HT1080 (cell line): ENCODE measurements at places on chromosomes 2 and 18. TPM values are rescaled to one million over a fixed set of nuclear protein-coding genes. Genes with fewer than 3 reads are reported as not detected.

- DNase-seq, result no peak
Measured at GRCh38 chr2:99495115-99495860, 5.5 kb upstream of the REV1 start.

GRCh38 chr2:205738117-205738968, 56.0 kb downstream of the NRP2 start:
- no peak for DNase-seq

GRCh38 chr18:56873441-56874140, 222.4 kb downstream of the WDR7 start:
- DNase-seq, result no peak

Gene CHST10
- 18.0 and 18.7 TPM in 2 replicates for total RNA-seq

DNA sequence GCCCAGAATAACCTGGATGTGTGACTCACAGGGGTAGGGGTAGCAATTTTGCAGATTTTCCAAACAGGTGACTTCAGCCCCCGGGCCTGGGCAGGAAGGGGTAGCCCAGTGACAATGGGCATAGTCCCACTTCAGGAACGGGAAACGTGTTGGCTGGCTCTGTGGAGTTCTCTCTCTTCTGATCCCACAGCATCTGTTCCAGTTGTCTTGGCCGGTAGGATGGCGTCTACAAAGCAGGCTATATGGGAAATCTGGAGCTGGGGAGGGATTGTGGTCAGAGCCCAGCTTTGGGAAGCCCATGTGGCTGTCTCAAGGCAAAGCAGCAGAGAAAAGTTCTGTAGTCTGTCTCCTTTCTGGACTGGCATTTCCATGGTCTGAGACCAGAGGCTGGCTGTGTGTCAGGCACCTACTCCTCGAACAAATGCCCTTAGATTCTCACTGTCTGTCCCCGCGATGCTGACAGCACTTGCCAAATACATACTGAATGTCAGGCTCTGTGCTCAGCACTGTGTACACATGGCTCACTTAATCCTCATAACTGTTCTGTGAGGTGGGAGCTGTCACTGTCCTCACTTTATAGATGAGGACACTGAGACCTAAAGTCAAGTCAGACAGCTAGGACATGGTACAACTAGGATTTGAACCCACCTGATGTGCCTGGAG, 17.9 kb upstream of the TMEM214 start:
- no peak for DNase-seq

GRCh38 chr2:189362283-189362682, 79.0 kb upstream of the WDR75 start:
- no peak for DNase-seq

Gene RAB6D
- not detected in 2 replicates for total RNA-seq

GRCh38 chr18:58394602-58395425, 234.1 kb downstream of the ALPK2 start:
- DNase-seq, result no peak

- DNase-seq, result no peak
Measured at GRCh38 chr2:88165332-88166003, 4.7 kb upstream of the THNSL2 start.

DNA sequence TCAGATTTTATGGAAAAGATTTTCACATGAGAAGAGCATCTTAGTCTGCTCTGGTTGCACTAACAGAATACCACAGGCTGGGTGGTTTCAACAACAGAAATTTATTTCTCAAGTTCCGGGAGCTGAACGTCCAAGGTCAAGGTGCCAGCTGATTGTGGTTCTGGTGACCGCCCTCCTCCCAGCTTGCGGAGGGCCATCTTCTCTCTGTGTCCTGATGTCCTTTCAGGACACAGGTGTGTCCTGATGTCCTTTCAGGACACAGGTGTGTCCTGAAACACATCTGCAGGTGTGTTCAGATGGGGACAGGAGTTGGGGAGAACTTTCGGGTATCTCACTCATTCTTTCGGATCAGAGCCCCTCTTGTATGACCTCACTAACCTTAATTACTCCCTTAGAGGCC, 374.9 kb downstream of the SOX11 start:
- DNase-seq, result no peak

GRCh38 chr2:20175267-20175666, 49.7 kb downstream of the SDC1 start:
- DNase-seq, result no peak

GRCh38 chr2:100407073-100407472, 10.4 kb downstream of the CHST10 start:
- no peak for DNase-seq

Gene EML6
- total RNA-seq, result 1.6 and 1.8 TPM in 2 replicates

GRCh38 chr2:31253356-31254131, 19.6 kb downstream of the EHD3 start:
- DNase-seq, result peak; percentile 20

GRCh38 chr18:79765491-79766245, 32.1 kb upstream of the KCNG2 start:
- no peak for DNase-seq

- no peak for DNase-seq
Measured at GRCh38 chr2:136727973-136728699, 37.2 kb upstream of the THSD7B start.

Gene SP140
- total RNA-seq, result 6.9 and 9.3 TPM in 2 replicates

Gene CFC1B
- total RNA-seq, result not detected in 2 replicates

Gene HS1BP3
- total RNA-seq, result 18.4 and 21.9 TPM in 2 replicates

- DNase-seq, result peak; percentile 30
Measured at GRCh38 chr2:39660612-39661236, 5.0 kb upstream of the TMEM178A start.

DNA sequence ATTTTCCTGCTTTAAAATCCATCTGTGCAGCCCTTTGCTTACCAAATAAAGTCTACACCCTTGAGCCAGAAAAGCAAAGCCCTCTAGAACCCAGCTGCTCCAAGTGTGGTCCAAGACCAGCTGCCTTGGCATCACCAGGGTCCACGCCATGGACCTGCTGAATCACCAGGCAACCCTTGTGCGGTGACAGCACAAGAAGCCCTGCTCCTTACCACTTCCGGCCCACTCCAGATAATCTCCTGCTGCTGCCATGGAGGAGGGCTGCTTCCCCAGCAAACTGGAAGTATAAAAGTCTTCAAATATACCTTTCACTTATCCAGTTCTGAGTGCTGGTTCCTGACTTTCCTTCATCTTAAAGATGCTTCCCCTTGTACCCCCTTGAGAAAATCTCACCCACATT, 106.0 kb upstream of the PKDCC start:
- peak; percentile 48 for DNase-seq

GRCh38 chr18:32010124-32010721, 8.4 kb upstream of the RNF125 start:
- peak; percentile 6 for DNase-seq

GRCh38 chr2:67919490-67919889, 143.3 kb downstream of the C1D start:
- no peak for DNase-seq

DNA sequence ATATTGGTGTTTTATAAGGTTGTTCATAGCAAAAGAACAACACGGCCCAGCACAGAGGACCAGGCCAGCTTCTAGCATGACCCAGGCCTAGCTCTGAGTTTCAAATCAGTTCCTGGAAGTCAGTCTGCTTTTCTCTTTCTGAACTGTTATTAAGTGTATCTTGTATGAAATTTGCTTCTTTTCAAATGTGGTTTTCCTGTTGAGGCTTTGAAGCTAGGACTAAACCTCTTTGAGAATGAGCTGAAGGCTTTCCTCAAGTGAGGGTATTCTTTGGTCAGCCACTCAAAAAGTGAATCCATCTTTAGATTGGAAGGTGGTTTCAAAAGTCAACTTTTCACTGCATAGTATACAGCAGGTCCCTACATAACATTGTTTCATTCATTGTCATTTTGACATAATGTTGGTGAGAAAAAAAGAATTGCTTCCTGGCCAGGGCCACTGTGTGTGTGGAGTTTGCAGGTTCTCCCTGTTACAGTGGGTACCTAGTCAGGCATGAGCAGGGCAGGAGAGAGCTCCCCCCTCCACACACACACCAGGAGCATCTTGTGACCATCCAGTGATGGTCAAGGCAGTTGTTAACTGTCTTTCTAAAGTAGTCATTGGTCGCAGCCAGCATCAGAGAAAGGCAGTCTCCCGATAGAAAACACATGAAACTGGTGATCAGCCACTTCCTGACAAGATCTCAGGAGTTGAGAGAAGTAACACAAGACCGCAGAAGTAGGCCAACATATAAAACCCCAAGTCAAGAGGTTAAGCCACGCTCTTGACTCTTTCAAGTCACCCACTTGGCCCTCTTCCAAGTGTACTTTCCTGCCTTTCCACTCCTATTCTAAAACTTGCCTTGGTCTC, 6.7 kb upstream of the ACAA2 start:
- DNase-seq, result peak; percentile 48

DNA sequence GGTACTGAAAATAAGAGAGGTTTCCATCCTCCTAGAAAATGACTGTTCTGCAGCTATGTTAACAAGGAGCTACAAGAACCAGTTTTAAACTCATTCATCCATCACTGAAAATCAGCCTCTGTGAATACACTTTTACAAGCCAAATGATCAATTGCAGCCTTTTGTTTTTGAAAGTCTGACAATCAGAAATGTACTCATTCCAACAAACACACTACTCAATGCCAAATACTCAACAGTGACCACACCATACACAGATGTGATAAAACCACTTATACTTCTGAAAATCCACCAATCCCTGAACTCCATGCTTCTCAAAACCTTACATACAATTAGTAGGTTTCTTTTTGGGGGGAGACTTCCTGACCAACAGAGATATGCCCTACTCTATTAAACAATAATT, 663.9 kb upstream of the CHAC2 start:
- no peak for DNase-seq

DNA sequence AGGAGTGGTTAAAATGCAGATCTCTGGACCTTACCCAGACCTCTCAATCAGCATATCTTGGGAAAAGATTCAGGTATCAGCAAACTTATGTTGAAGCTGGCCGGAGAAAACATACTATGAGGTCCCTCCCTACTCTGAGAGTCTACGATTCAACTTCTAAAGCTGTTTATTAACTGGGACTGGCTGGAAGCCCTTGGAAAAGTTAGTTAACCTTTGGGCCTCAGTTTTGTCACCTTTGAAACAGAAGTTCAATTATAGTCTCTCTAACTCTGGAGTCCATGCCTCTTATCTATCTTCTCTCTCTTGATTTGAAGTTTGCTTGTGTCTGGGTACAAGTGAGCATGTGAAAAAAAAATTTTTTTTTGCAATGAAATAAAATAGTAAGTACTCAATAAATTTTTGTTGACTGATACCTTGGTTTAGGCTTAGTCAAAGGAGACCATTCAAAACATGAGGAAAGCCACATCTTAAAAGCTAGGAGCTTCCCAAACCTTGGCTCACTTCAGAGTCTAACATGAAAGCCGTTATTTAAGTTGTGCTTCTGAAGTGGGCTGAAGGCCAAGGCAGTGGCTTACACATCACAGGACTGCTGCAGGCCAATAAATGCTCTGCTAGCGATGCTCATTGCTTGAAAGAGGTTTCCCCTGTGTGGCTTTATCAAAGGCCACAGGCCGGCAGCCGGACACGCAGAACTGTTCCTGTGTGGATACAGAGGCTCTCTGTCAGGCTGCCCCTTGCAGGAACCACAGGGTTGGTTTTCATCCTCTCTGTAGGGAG, 110.6 kb upstream of the FAM136A start:
- no peak for DNase-seq

DNA sequence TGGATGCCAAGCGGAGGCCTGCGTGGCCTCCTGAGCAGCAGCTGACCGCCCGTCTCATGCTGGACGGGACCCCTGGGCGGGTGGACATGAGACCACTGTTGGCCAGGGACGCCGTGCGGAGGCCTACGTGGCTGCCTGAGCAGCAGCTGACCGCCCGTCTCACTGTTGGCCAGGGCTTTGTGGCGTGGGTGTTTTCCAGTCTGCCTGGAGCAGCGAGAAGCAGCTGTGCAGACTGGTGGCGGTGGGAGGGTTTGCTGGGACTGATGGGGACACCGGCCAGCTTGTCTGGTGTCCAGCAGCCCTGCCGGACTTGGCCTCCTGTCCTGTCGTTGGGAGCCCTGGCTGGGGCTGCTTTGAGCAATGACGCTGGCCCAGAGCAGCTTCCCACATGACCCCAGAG, 5.8 kb upstream of the D2HGDH start:
- DNase-seq, result no peak

Gene IL1RL2
- total RNA-seq, result not detected in 2 replicates

Gene EDAR
- total RNA-seq, result not detected in 2 replicates

DNA sequence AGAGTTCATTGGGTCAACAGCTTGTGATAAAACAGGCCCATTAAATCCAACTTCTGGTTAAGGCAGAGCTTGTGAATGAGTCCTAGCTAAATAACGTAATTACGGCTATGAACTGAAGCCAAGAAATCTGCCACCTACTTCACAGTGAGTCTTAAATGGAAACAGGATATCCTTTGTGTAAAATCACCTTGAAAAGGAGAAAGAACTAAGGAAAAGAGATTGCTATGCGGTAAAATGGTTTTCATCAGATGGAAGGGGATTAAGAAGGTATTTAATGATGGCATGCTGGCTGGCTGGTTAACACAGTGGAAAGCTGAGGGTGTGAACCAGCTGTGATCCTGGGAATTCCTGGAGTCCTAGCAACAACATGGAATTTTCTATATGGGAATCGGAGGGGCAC, 156.6 kb downstream of the DOK6 start:
- no peak for DNase-seq

DNA sequence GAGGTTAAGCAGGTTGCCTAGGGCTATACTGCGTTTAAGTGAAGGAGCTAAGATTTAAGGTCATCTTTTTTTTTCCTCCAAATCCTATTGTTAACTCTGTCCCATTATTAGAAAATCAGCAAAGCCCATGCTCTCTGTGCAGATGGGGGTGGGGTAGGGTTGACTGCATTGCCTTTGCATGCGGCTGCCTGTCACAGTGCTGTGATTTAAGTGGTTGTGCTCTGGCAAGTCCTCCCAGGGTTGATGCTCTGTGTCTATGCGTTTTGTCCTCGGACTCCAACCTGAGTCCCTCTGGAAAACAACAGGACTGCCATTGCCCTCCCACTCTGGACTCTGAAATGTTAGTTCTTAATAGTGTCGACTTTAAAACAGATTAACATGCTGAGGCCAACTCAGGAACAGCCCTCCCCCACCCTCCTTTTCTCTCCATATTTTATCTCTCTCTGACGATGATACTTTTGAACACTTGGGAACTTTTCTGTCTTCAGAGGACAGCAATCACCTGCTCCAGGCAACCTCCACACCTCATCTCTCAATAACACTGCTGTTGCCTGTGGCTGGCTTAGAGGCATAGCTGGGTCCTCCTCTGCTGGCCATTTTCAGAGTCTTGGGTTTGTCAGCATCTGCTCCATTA, 5.8 kb downstream of the FHOD3 start:
- DNase-seq, result no peak

DNA sequence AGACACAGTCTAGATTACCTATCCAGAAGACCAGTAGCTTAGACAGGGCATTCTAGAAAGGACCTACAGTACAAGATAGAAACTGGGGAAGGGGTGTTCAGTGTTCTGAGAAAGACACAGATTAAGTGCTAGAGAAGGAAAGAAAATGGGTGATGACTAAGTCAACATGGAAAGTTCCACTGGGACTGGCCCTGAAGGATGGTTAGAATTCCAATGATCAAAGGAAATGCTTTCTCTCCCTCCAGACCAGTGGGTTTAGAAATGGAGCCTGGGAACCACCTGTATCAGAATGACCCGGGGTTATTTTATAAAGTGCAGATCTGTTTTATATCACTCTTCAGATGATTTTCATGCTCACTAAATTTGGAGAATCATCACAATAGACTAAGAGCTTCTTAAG, 5.8 kb upstream of the COLEC12 start:
- DNase-seq, result no peak

Gene MYL1
- 0.30 TPM in 1 of 2 replicates, not detected in the other for total RNA-seq

- DNase-seq, result no peak
Measured at GRCh38 chr18:76634564-76634963, 139.5 kb upstream of the ZNF516 start.
